EL (cell line): ENCODE measurements at places on chromosomes 6 and 20.

GRCh38 chr20:53708129-53708968, 114.7 kb upstream of the ZNF217 start:
- DNase-seq, result peak; percentile 89

GRCh38 chr6:154298297-154298696, 58.3 kb downstream of the IPCEF1 start:
- no peak for DNase-seq

- DNase-seq, result peak; percentile 89
Observed at GRCh38 chr6:31826793-31827285, 699 bp upstream of the HSPA1B start.

DNA sequence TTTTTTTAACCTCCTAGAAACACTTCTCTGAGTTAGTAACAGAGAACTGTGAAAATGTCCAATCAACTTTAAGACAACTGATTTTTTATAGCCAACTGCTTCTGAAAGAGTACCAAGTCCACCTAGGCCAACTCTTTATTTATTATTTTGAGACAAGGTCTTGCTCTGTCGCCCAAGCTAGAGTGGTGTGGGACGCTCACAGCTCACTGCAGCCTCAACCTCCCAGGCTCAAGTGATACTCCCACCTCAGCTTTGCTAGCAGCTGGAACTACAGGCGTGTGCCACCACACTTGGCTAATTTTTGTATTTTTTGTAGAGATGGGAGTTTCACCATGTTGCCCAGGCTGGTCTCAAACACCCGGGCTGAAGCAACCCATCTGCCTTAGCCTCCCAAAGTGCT, 331.6 kb downstream of the RNGTT start:
- DNase-seq, result no peak

GRCh38 chr6:87244380-87244779, 78.0 kb upstream of the SMIM8 start:
- no peak for DNase-seq

DNA sequence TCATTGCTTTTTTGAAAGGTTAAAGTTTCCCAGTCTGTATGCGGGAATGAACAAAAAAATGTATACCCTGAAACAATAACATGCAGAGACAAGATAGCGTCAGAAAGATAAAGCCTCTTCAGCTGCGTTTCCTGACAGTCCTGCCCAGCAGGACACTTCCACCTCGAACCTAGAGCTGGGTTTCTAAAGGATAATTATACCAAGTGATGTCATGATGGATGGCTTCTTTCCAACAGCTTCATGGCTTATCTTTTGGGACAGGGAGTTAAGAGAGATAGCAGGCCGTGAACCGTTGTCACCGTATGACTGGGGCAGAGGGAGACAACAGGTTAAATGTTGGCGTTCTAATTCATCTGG, 267.6 kb upstream of the SGK1 start:
- DNase-seq, result no peak

GRCh38 chr20:61934716-61935530, 130.8 kb downstream of the TAF4 start:
- DNase-seq, result no peak

- DNase-seq, result peak; percentile 52
Observed at GRCh38 chr20:48052475-48052835, 267.2 kb upstream of the SULF2 start.

DNA sequence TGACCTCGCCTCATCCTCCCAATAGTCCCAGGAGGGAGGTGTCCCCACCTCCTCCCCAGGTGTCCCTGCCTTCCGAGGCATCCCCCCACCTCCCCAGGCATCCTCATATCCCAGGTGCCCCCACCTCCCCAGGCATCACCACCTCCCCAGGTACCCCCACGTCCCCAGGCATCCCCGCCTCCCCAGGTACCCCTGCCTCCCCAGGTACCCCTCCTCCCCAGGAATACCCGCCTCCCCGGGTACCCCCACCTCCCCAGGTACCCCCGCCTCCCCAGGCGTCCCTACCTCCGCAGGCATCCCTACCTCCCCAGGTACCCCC, 198.9 kb downstream of the SYNDIG1 start:
- no peak for DNase-seq

GRCh38 chr20:58416835-58417234, 27.8 kb downstream of the VAPB start:
- DNase-seq, result no peak

DNA sequence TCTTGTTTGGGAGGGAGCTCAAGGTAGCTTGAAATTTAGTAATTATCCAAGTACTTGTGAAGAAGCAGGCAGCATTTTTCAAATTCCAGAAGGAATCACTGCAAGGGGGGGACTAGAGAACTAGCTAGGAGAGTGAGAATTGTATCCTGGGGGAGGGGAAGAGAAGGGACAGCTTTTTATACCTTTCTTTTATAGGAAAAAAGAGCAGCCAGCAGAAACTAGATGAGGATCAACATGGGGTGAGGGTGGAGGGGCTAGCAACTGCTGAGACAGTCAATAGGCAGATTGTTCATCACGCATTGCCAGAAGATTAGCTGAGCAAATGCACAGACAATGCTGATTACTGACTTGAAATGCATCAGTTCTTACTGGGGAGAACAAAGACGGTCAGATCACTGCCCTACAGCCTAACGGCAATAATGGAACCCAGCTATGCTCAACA, 514.3 kb upstream of the CITED2 start:
- peak; percentile 62 for DNase-seq

DNA sequence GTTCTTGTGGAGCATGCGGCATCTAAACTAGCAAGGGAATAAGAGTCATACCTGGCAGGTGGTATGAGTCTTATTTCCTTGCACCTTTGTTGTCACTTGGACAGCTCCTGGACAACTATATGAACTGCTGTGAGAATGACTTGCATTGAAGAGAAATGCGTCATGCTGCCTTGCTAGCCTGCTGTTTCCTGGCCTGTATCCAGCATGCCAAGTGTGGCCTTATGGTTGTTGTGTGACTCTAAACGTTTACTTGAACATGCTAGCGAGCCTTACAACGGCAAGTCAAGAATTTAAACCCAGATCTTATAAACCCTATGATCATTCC, 90.4 kb downstream of the CEP162 start:
- DNase-seq, result no peak

- DNase-seq, result no peak
Observed at GRCh38 chr20:33788351-33789049, 22.6 kb upstream of the CHMP4B start.

DNA sequence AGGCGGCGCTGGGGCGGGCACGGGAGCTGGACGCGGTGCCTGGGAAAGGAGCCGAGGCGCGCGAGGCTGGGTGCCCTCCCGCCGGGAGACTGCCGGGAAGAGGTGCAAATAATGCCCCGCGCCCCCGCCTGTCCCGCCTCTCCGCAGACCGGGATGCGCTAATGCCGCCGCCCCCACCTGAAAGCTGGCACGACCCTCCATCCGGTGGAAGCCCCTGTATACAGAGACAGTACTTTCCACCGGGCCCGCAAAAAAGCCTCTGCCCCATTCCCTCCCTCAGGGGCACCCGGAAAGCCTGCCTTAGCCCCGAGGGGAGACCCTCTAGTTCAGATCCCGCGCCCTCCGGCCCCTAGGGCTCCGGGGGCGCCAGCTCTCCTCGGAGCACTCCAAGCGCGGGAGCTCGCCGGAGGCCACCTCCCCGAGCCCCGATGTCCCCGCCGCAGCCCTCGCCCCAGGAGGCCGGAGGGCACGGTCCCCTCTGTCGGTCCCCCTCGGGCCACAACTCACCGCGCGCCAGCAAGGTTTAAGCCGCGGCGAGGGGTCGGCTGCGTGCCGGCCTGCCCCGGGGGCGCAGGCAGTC, 1.2 kb downstream of the GRM4 start:
- no peak for DNase-seq

DNA sequence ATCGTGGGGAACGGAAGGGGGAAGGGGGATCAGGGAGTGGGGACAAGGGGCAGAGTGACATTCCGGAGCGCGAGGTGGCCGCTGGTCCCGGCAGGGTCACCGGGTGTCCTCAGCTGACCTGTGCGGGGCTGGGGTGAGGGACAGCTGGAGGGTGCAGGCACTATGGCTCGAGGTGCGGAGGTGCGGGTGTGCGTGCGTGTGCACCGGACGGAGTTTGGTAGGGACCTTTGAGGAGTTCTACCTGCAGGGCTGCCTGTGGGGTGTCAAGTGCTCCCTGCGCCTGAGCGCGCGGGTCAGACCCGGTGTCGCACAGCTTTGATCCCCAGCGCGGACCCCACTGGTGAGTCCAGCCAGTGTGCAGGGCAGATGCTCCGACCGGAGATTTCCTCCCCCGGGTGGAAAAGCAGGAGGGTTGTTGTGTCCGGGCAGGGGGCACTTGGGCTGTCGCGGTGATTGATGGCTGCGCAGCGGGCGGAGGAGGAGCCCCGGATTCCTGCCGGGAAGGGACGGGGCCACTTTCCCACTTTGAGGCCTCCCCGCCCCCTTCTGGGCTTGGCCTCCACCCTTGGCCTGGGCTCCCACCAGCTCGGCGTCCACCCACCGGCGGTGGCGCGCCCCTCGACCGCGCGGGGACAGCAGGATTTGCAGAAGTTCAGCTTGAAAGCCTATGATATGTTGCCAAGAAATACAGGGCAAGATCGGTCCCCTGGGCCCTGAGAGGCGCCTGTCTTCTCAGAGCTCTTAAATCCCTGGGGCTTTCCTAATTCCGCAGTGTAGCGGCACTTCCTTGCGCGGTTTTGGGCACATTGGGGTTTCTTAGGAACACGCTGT, 658 bp downstream of the RIN2 start:
- peak; percentile 8 for DNase-seq

- no peak for DNase-seq
Observed at GRCh38 chr20:50921803-50922501, 9.3 kb downstream of the ADNP start.

DNA sequence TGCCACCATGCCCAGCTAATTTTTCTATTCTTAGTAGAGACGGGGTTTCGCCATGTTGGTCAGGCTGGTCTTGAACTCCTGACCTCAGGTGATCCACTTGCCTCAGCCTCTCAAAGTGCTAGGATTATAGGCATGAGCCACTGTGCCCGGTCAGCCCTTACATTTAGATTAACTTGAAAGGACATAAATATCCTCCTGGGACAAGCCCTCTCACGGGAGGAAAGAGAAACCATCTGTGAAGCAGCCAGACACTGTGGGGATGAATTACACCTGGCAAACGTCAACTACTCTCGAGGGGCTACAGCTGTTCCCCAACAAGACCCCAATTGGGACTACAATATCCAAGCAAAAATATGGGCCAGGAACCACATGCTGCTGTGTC, 32.7 kb upstream of the SAMHD1 start:
- no peak for DNase-seq

- DNase-seq, result peak; percentile 9
Observed at GRCh38 chr6:144064402-144065212, 30.8 kb downstream of the SF3B5 start.

GRCh38 chr6:27471365-27472115, 1.4 kb downstream of the ZNF184 start:
- DNase-seq, result peak; percentile 7

DNA sequence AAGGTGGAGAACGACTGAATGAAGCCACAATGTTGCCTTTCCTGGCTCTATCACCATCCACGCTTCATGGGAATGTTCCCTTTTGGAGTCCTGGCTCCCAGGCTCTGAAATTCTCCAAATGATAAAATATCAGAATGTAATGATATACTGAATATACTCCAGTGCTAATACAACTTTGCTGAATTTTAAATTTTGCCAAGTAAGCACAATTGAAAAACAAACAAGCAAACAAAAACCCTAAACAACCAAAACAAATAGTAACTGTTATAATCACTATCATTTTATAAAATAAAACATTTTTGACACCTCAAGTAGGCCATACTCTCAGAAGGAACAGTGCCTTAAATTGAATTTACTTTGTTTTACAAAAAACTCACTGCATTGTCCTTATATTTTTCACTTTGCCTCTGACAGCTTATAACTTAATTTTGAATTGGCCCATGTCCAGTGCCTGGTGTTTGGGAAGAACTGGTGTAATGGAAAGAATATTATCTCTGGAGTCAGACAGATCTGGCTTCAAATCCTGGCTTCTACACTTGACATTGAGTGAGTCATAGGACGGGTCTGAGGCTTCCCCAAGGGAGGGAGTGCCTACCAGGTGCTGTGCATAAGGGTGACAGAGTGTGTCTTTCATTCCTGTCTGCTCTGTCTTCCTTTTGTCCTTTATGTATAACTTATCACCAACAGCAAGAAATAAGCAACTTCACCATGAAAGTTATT, 698.3 kb downstream of the EPM2A start:
- DNase-seq, result no peak

GRCh38 chr20:10064611-10065010, 29.8 kb downstream of the ANKEF1 start:
- DNase-seq, result no peak

DNA sequence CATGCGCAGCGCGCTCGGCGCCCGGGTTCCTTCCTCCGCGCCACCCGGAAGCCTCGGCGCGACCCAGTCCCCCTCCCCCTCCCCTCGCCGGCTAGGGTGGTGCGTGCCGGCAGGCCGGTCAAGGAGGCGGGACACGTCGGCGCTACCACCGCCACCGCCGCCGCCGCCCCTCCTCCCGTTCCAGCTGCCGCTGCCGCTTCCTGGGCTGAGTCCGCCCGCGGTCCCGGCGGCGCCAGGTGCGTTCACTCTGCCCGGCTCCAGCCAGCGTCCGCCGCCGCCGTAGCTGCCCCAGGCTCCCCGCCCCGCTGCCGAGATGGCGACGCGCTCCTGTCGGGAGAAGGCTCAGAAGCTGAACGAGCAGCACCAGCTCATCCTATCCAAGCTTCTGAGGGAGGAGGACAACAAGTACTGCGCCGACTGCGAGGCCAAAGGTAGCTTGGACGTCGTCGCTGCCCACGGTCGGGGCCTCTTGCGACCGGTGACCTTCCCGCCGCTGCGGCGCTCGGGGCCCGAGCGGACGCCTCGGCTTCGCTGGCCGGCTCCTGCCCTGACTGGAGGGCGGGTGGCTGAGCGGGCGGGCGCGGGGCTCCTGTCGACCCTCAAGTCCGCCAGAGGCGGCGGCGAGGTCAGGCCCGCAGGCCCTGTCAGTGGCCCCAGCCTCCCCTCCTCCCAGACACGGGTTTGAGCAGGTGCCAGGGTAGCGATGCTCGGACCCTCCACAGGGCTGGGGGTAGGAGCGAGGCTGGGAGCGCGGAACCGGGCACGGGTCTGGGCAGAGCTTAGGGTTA, at the start of gene SMAP1:
SMAP1 (plus strand) TSS at position 173 of the 788 bp plus-strand sequence; CDS start at position 314, 141 bp downstream.
- DNase-seq, result peak; percentile 90

- no peak for DNase-seq
Observed at GRCh38 chr20:2093159-2093781, 8.4 kb upstream of the STK35 start.
